ENCODE measurements at places on chromosomes 1 and 21.

DNA sequence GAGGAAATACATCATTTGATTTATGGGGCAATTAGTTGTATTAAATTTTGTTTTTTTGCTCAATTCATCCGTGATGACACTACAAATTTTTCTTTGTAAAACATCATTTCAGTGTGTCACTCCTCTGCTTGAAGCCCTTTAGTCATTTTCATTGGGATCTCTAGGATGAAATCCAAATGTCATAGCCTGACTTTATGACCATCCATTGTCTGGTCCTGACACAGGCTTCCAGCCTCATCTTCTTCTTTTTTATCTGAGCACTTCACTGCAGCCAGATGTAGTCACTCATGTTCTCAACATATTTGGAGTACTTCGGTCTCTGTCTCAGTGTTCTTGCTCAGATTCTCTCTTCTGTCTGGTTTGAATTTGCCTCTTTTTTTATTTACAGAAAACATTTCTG lies 173.1 kb downstream of the HMCN1 start:
- DNase-seq = no peak

DNA sequence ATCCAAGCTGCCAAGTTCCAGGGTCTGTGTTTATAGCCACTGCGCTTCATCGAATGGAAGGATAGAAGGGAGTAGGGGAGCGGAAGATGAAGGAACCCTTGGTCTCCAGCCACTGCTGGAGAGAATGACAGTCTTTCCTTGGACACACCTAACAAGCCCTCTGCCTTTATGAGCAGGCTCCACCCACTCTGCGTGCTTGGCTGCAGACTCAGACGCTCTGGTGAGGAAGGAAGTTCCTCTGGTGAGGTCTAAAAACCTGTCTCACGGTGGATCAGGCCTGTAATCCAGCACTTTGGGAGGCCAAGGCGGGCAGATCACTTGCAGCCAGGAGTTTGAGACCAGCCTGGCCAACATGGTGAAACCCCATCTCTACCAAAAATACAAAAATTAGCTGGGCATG lies 55.4 kb downstream of the MATN1 start:
- no peak for DNase-seq

DNA sequence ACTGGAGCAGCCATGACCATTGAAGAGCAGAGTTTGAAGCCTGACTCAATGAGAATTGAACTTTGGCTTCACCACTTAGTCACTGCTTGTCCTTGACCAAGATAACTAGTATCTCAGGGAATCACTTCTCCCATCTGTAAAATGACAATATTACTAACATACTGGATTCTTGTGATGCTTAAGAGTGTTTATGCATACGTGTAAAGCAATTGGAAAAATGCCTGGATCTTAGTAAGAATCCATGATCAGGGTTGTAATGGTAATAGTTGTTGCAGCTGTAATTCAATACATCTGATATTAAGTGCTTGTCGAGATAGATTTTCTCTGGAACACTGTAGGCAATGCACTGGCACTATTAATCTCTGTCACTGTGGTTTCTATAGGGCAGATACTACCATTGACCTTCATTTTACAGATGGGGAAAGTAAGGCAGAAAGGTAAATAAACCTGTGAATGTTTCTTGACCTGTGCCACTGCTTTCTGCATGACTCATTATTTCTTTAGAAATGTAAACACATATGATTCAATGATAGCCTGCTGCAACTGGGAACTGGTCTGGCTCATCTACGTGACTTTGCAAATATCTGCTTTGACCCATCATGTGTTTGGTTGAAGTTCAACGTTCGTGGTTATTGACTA lies 662.5 kb downstream of the PLA2G4A start:
- no peak for DNase-seq

- no peak for DNase-seq
Observed at GRCh38 chr1:61013946-61014667, 68.3 kb upstream of the NFIA start.

GRCh38 chr1:113931451-113931851 lies 2.3 kb downstream of the HIPK1 start:
- no peak for DNase-seq

GRCh38 chr1:3222042-3222692 lies 153.2 kb downstream of the PRDM16 start:
- no peak for DNase-seq

DNA sequence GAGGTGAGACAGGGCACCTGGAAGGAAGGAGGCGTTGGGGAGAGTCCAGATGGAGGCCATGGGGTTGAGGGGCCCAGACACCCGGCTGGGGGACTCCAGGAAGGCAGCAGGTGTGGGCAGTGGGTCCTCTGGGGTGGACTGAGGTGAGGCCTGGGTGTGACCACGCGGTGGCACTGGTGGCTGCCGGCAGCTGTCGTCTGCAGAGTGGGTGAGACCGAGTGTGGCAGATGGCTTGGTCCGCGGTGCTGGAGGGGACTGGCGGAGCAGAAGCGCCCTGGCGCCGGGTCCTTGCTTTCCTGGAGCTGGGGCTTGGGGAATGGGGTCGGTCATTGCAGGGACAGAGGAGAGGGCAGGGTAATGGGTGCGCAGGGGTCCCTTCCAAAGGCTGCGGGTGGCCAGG lies 12.5 kb downstream of the AGRN start:
- DNase-seq = no peak

- no peak for DNase-seq
Observed at GRCh38 chr1:163066168-163066567, 3.0 kb upstream of the RGS4 start.

GRCh38 chr1:7383671-7384520 lies 387.2 kb upstream of the VAMP3 start:
- no peak for DNase-seq

GRCh38 chr1:10424034-10424433 lies 6.2 kb upstream of the CENPS start:
- no peak for DNase-seq

GRCh38 chr1:55418208-55419000 lies 203.2 kb upstream of the USP24 start:
- DNase-seq = no peak

DNA sequence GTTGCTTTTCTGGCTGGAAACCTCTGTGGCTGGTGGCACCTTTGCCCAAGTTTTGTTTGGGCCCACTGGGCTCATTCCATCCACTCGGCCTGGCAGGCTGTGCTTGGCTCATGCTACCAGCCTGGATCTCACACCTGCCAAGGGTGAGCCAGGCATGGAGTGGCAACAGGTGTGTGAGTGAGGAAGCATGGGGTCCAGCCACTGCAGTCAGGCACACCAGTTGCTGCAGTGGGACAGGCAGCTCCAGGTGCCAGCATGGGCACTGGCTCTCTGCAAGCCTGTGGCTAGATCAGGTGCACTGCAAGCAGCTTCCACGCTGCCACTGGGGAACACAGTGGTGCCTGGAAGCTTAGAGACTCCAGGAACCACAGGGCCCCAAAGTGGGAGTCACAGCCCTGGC lies 57.0 kb downstream of the NUP210L start:
- no peak for DNase-seq

DNA sequence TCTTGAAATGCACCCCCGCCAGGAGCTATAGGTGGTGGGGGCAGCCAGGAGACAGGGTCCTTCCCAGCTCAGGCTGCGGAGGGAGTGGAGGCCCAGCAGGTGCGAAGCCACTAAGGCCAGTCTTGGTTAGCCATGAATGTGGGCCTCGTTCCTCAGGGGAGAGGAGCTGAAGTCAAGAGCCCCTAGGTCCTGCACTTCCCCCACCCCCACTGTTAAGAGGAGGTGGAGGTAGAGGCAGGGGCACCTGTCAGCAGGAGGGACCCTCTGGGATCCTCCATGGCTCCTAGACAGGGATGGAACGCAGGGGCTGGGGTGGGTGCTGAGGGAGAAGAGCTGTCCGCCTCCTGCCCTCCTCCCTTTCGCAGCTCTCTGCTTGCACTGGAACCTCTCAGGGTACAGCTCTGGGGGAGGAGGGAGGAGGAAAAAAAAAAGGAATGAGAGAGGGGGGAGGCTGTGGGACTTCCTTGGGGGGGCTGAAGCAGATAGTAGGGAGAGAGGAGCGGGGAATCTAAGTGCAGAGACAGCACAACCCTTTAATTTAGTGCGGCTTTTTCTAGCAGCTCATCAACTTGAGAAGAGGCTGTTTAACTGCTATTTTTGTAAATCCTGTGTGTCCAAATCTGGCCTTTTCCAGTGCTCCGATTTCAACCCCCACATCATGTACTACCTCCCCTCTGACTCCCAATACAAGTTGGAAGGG lies 37.0 kb downstream of the MATN1 start:
- no peak for DNase-seq

DNA sequence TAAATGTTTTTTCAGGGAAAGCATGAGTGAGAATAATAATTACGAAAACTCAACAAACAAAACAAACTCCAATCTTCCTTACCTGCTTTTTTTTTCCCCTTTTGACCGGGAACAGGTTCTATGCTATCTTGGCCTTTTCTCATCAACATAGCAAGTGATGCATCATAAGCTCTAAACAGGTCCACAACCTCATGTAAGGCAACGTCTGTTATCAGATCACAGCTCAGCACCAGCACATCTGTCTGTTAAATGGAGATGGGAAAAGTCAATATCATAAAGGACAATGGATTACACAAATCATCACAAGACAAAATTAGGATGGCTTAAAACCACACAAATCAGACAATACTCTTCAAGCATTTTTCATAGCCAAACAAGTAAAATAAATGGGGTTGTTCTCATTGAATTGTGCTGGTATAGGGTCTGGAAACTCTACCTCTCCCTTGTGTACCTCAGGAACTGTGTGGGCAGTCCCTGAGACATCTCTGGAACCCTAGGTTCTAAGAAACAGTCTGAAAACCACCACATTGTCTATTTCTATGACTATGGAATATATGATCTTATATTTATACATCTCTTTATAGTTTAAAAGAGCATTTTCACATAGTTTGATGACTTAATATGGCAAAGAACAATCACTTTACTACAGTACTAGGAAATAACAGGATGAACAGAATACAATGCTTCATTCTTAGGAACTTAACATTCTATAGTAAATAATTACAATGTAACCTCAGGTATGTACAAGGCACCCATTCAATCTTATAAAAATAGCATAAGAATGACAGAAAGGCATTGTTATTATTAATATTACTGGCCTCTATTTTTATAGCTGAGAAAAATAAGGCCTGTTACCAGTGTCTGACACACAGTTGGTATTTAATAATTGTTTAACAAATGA lies 44.7 kb downstream of the EIF2B3 start:
- no peak for DNase-seq

All from NCI-H526 treated with DMSO at 0.1 percent for 48 hours (cell line).